AG09319 (cell line): ENCODE measurements at places on chromosomes 2 and 18.

DNA sequence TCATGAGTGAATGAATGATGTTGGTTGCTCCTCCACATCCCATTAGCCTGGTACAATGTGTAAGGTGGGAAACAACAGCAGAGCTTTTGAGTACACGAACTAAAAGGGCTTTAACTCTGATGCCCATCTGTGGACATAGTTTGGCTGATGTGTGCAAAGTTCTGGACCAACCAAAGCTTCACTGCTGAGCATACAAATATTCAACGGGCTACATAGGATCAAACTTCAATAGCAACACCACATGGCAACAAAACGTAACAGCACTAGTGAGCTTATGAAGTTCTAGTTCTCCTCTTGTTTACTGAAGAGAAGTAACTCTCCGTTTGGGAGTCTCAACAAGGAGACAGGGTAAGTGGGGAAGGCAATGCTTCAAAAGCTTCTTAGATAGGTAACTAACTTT lies 20.4 kb downstream of the STAM2 start:
- DNase-seq, result no peak

DNA sequence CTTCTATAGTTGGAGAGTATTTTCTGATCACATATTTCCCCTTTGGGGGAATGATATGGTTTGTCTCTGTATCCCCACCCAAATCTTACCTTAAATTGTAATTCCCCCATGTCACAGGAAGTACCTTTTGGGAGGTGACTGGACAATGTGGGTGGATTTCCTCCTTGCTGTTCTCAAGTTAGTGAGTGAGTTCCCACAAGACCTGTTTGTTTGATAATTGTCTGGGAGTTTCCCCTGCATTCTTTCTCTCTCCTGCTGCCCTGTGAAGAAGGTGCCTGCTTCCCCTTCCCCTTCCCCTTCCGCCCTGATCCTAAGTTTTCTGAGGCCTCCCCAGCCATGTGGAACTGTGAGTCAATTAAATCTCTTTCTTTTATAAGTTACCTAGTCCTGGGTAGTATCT lies 222.7 kb upstream of the SLC39A10 start:
- no peak for DNase-seq

DNA sequence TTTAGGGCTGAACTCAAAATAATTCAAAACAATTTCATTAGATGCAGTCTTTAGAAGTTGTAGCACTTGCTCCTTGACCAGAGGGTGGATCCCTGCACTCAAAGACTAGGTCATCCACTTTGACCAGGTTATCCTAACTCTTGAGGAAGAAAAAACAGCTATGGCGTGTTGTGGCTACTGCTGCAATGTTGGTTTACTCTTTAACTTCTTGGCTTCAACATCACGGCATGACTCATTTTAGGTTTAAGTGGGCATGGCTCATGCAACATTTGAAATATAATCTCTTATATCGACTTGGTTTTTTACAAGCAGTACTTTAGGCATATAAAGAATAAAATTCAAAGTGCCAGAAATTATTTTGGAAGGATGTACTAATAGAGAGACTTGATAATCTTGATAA lies 35.4 kb downstream of the ANKRD29 start:
- DNase-seq, result peak; percentile 69

DNA sequence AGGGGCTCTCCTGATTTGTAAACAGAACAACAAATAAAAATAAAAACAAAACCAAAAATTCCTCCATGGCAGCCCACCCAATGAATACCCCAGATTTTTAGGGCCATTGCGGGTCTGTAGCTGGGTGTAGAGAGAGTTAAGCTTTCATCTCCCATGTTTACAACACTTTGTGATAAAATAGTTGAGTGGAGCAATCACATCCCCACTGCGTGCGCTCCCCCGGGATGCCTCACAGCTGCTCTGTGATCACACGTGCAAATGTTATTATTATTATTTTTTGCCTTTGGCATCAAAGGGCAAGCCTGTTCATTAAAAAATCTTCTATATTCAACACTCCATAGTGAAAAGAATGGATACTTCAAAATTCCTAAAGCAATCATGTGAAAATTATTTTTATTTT lies 118.0 kb downstream of the MBP start:
- DNase-seq, result no peak

- DNase-seq, result no peak
Measured at GRCh38 chr2:165474619-165475276, 5.2 kb downstream of the CSRNP3 start.

DNA sequence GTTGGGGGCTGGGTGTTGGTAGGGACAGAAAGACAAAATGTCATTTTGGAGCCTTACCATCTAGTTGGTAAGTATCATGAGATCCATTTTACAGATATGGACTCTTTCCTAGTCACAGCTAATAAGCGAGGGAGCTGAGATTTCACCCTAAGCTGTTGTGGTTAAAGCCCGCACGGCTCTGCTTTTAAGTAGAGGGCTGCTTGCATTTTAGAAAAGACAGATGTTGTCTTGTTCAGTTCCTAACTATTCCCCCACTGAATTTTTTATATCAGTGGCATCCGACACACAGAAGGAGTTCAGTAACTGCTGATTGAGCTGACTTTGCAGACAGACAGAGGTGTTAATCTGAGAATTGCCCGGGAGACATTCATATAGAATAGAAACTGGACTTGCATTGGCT lies 3.7 kb downstream of the QPCT start:
- no peak for DNase-seq

DNA sequence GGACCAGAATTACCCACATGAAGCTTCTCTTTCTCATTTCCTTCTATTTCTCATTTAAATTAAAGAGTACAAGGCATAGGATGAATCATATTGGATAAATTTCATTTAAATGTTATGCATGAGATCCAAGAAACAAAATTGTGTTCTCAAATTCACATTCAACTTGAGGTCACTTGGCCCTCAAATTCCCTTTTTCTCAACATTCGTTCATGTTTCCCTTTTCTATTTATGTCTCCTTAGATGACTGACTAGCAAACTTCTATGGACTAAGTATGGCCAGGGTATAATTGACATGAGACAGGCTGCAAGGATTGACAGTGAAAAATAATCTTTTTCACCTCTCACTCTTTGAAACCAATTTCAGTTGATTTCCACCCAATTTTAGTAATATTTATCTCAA lies 4.0 kb upstream of the LDLRAD4 start:
- no peak for DNase-seq

GRCh38 chr2:161844822-161845221 lies 220.6 kb downstream of the SLC4A10 start:
- no peak for DNase-seq

GRCh38 chr2:166373951-166374350 lies 1.8 kb downstream of the SCN9A start:
- DNase-seq, result no peak

GRCh38 chr2:11421863-11422490 lies 44.0 kb downstream of the E2F6 start:
- no peak for DNase-seq

DNA sequence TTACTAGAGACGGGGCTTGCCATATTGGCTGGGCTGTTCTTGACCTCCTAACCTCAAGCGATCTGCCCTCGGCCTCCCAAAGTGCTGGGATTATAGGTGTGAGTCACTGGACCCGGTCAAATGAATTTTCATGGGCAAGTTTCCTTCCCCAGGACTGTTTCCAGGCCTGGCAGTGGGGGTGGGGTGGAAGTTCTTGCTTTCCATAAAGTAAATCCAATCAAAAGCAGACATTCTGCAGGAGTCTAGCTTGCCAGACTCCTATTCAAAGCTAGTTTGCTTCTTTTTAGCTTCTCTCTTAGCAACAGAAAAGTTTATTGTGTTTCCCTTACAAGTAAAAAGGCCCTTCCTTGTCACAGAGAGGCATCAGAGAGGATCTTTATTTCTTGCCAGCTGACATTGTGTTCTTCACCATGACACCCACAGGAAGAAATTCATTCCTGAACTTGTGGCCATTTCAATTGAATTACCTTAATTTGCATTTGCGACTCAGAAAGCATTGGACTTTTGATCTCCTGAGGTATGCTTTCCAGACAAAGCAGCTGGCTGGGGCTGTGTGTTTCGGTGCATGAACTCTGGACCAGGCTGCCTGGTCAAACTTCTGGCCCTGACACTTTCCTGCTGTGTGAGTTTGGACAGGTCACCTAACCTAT lies 37.9 kb downstream of the LYPD1 start:
- peak; percentile 30 for DNase-seq

- DNase-seq, result no peak
Measured at GRCh38 chr2:119013671-119014070, 71.7 kb downstream of the MARCO start.

- DNase-seq, result no peak
Measured at GRCh38 chr2:128446874-128447537, 128.3 kb upstream of the HS6ST1 start.

DNA sequence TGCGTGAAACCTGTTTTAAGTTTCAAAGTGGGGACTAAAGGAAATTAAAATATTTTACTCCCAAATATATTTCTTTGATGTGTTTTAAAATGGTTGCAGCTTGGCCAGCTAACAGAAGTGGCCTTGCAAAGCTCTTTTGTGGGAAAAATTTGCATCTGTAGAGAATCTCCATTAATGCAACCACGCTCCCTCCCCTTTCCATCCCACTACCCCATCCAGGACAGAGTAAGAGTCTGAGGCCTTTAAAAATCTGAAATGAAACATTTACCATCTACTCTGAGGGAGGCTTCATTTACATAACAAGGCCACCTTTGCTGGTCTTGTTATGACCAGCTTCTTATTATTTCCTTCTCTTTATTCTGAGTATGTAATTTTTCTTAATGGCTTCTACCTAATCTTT lies 63.5 kb downstream of the STAT4 start:
- DNase-seq, result no peak

DNA sequence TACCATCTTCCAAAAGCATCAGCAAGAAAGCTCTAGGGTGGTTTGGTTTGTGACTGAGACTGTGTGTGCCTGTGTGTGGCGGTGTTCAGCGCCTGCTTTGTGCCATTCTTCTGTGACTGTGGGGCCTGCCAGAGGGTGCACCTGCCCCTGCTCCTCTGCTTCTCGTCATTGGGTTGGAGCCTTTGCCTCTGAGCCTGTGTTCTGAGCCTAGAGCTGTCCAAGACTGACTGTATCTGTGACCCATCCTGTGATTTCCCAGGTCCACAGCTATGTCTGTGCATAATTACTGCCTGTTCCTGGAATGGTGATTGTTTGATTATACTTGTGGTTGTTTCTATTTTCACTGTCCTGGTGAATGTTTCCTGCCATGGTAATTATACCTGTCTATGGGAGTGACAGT lies 57.1 kb upstream of the KLHL29 start:
- DNase-seq, result no peak

GRCh38 chr2:128876986-128877983 lies 558.6 kb upstream of the HS6ST1 start:
- no peak for DNase-seq

DNA sequence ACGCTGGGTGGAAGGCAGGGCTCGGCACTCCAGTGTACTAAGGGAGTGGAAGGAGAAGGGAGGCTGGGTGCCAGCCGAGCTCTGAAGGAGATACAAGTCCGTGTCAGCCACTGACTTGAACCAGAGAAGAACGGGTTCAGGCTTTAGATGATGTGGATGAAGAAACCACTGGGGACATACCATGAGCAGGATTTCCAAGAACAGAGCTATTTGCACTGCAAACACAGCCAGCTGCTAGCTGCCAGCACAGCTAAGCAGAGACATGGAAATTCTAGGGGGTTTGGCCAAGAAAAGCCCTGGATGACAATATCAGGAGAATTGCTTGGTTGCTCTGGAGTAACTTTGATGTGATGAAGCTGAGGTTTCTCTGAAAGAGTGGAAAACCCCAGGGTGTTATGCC lies 5.2 kb downstream of the CD207 start:
- DNase-seq, result no peak

DNA sequence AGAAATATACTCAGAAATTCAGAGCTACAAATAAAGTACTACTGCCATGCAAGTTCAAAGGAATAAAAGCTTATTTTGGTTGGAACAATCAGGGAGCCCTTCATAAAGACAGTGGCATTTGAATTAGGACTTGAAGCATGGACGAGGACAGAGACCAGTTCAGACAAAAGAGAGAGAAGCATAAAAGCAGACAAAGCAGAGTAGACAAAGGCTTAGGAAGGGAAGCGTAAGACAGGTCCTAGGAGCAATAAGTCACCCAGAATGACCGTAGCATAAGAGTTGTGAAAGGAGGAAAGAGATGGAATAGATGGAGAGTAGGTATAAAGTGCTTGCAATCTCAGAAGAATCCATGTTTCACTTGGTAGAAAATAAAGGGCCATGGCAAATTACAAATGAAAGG lies 14.0 kb downstream of the PDE1A start:
- DNase-seq, result no peak

GRCh38 chr2:45836740-45837139 lies 185.3 kb downstream of the PRKCE start:
- DNase-seq, result no peak

GRCh38 chr2:162053808-162054155 lies 20.2 kb downstream of the DPP4 start:
- DNase-seq, result no peak

DNA sequence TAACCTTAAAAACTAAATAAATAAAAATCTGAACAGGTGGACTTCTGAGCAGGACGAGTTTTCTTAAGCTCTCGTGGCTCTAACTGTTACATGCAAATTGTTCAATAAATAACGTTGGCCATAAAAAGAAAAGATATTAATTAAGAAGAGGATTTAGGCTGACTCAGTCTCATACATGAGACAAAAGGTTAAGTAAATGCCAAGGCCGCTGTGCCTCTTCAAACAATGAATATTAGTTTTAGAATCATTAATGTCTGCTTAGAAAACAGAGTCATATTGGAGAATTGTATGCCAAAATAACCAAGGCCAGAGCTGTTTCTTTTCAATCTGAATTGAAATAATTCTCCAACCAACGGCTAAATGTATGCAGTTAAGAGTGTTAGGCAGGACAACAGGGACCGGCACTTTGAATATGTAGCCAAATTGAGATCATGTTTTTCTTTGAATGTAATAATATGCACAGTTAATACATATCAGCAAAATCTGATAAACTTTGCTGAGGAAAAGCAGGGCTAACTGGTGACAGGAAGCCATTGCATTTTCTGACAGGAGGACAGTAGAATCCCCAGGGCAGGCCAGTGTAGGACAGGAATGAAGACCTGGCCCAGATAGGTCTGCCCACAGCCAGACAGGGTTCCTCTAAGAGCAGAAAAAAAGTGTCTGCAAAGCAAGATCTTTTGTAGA lies 1041.4 kb upstream of the FANCL start:
- no peak for DNase-seq

GRCh38 chr2:215787565-215788178 lies 225.7 kb downstream of the MREG start:
- DNase-seq, result no peak

DNA sequence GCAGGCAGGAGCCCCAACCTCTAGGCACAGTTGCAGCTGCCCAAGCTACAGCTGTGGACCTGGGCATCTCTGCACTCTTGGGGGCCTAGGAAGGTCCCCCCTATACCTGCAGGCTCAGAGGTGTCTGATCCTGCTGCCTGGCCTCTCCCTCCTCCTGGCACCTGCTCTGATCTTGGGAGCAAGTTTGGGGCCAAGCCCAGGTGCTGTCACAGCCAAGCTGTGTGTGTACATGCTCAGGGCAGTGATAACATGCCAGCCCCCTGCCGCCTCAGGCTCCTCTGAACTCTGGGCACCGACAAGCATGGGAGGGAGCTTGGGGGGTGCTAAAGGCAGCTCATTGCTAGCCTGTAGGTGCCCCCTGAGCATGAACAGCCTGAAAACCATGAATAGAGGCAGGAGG lies 829.6 kb upstream of the VRK2 start:
- DNase-seq, result no peak
